ENCODE measurements at places on chromosomes 5 and 9. TPM values are rescaled to one million over a fixed set of nuclear protein-coding genes. Genes with fewer than 3 reads are reported as not detected.

The ACTBL2 gene
- polyA plus RNA-seq: not detected

The GFI1B gene
- polyA plus RNA-seq: not detected

The CORO2A gene
- 0.90 TPM for polyA plus RNA-seq

The VLDLR gene
- 8.6 TPM for polyA plus RNA-seq

The LRRC19 gene
- 17.6 TPM for polyA plus RNA-seq

The INVS gene
- polyA plus RNA-seq: 7.1 TPM

The MLANA gene
- not detected for polyA plus RNA-seq

- DNase-seq: no peak
Observed at GRCh38 chr5:97547999-97548738, 365.1 kb upstream of the RIOK2 start.

DNA sequence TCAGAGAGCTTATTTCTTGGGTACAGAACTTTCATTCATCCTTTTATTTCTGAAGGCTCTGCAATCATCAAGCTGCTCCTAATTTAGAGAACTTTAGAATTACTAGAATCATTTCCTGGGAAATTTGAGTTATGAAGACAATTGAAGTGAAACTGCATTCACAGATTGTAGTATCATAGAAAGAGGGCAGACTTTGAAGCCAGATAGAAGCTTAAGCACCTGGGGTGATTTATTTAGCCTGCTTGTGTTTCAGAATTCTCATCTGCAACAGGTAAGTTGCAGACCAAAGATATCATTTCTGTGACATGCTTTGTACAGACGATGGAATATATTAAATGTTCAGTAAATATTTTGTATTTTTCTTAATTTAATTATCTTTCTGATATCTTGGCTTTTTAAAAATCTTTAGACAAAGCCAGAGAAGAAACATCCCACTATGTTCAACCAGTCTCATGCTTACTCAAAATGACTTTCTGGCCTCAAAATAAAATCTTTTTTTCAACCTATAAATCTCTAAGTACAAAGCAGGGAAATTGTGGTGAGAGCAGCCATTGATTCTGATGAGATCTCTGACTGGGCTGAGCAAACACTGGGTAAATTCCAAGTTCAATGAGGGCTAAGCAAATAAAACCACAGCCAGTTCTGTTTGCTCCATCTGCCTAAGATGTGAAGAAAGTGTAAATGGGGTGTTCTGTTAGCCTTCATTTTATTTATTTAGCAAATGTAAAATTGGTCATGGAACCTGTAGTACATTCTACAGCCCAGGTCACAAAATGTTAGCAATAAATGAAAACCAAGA lies 264.7 kb upstream of the CCNG1 start:
- no peak for DNase-seq

GRCh38 chr5:115179030-115179393 lies 9.3 kb upstream of the TRIM36 start:
- peak; percentile 22 for DNase-seq

GRCh38 chr9:121220996-121221663 lies 19.5 kb upstream of the RAB14 start:
- no peak for DNase-seq

DNA sequence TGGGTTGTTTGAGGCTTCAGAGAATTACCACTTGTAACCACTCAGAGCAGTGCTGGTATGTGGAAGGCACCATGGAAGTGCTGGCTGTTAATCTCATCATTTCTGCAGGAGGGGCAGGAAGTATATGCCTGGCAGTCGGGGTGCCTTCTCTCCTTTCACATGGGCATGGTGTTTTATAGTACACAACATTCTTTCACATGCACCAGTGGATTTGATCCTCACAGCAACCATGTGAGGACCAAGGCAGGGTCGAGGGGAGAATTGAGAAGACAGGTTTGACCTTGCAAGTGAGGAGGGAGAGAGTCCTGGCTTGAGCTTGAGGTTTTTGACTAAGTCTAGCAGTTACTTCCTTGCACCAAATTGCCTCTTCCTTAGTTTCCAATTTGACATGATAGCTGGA lies 38.0 kb upstream of the TRPC7 start:
- DNase-seq: no peak

DNA sequence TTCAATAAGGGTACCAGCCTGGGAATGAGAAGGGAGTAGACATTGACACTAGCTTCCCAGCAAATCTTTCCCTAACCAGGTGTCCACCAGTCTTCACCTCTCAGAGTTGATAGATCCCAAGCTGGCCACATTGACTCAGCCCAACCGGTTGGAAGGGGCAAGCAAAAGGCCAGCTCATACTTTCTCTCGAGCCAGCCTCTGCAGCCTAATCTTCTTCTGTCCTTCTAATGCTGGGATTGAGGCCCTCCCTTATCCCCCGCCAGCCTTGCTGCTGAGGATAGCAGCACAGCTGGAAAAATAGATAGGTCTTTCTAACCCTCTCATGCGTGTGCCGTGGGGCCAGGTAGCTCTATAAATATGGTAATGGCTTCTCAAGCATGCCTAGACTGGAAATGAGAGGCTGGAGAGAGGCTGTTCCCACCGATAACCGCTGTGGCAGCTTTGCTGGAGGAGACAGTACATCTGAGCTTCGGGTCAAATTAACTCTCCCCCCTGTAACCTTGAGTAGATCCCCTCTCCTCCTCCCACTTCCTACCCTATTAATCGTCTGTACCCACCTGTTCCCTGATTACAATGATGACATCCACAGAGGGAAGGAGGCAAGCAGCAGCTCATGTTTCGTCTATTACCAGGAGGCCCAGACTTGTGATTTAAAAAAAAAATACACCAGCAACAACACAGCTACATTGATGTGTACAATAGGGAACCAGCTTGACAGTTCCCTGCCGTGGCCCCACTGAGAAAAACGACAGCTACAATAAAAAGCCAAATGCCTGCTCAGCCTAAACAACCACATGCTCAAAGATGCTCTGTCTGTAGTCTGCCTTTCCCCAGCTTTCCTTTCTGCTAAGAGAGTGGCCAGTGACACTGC lies 219.9 kb upstream of the BRINP1 start:
- DNase-seq: peak; percentile 89

GRCh38 chr5:113813466-113813865 lies 300.0 kb downstream of the YTHDC2 start:
- no peak for DNase-seq

- no peak for DNase-seq
Observed at GRCh38 chr5:55410845-55411244, 103.1 kb downstream of the MTREX start.

- DNase-seq: no peak
Observed at GRCh38 chr5:140292212-140293036, 10.5 kb downstream of the PFDN1 start.

- no peak for DNase-seq
Observed at GRCh38 chr5:142797420-142797819, 27.2 kb downstream of the ARHGAP26 start.
